ENCODE measurements at places on chromosomes 1 and 21. TPM values are rescaled to one million over a fixed set of nuclear protein-coding genes. Genes with fewer than 3 reads are reported as not detected.

The C1orf56 gene
- total RNA-seq: 2.9 TPM

The CCDC28B gene
- 22.4 TPM for total RNA-seq

The NHLH1 gene
- 0.55 TPM for total RNA-seq

The CYYR1 gene
- total RNA-seq: 89.1 TPM

The CD84 gene
- total RNA-seq: not detected

The KCNH1 gene
- total RNA-seq: not detected

The PIK3C2B gene
- total RNA-seq: 25.5 TPM

The FCRL2 gene
- total RNA-seq: not detected

The VAV3 gene
- 0.44 TPM for total RNA-seq

The CFAP74 gene
- total RNA-seq: not detected

The TIMM17A gene
- total RNA-seq: 111 TPM

The LHX8 gene
- total RNA-seq: not detected

The DUSP23 gene
- 31.0 TPM for total RNA-seq

The RBM8A gene
- total RNA-seq: 276 TPM

The SLC9A1 gene
- 27.0 TPM for total RNA-seq

The HRNR gene
- total RNA-seq: not detected

The SH2D2A gene
- total RNA-seq: 3.5 TPM

The NES gene
- total RNA-seq: 8.7 TPM

The TCP10L gene
- 3.7 TPM for total RNA-seq

The SPATA1 gene
- total RNA-seq: 1.3 TPM

The EIF4G3 gene
- 86.8 TPM for total RNA-seq

The RSRP1 gene
- total RNA-seq: 65.3 TPM

The KRTAP12-2 gene
- total RNA-seq: 1.8 TPM

The DPT gene
- not detected for total RNA-seq

The APP gene
- total RNA-seq: 539 TPM

The TAL1 gene
- total RNA-seq: 0.11 TPM

The NTPCR gene
- total RNA-seq: 50.0 TPM

The USP25 gene
- total RNA-seq: 27.5 TPM

The PADI3 gene
- total RNA-seq: 0.39 TPM

The RGS8 gene
- not detected for total RNA-seq

The LCE1B gene
- total RNA-seq: not detected

The MROH7 gene
- not detected for total RNA-seq

The F13B gene
- total RNA-seq: not detected

The SLC27A3 gene
- total RNA-seq: 5.0 TPM

The ITLN2 gene
- total RNA-seq: not detected

The CACNA1S gene
- total RNA-seq: not detected

The GSTM4 gene
- 173 TPM for total RNA-seq

The GSTM5 gene
- total RNA-seq: 0.13 TPM

The KIF17 gene
- 0.28 TPM for total RNA-seq

The HMCN1 gene
- total RNA-seq: 134 TPM

The OR2AJ1 gene
- not detected for total RNA-seq

The KLHDC9 gene
- 4.8 TPM for total RNA-seq

The VSIG8 gene
- not detected for total RNA-seq

The NR5A2 gene
- total RNA-seq: not detected

The PCBP3 gene
- 25.6 TPM for total RNA-seq

The PLA2G2E gene
- total RNA-seq: not detected

The TRAPPC3 gene
- total RNA-seq: 86.6 TPM

The LEPR gene
- 1.5 TPM for total RNA-seq

The CFAP45 gene
- total RNA-seq: 1.5 TPM

The SPRR1B gene
- not detected for total RNA-seq

The SYNC gene
- not detected for total RNA-seq
